Right hindlimb (tissue), 1 donor: ENCODE measurements at places on chromosomes 5 and 9.

- DNase-seq, result no peak
Observed at GRCh38 chr9:135259273-135259672, 171.8 kb downstream of the OLFM1 start.

DNA sequence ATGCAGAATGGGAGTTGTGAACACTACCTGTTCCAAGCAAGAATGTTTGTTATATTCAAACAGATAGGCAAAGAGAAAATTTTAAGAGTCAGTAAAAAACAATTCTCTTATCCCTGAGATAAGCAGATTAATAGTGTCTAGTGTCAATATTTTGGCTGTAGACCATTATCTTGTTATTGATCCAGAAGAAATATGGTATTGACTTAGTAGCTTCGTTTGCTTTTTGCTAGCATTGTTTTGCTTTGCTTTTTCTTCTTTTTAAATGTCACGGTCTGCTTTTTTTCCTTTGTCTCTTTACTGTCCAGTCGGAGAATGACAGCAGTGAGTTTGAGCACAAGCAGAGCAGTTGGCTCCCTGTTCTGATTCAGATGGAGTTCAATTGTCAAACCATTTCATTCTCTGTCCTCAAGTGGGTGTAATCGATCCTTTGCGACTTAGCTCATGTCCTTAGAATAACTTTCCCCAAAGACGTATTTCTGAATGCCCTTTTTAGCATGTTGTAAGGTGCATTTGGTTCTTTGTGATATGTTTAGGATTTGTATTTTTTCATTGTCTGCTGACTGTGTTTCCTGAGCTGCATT lies 29.3 kb downstream of the FUBP3 start:
- no peak for DNase-seq

- DNase-seq, result no peak
Observed at GRCh38 chr9:114856215-114856941, 50.5 kb upstream of the TNFSF15 start.

GRCh38 chr9:98057138-98057799 lies 737 bp downstream of the NANS start:
- no peak for DNase-seq

DNA sequence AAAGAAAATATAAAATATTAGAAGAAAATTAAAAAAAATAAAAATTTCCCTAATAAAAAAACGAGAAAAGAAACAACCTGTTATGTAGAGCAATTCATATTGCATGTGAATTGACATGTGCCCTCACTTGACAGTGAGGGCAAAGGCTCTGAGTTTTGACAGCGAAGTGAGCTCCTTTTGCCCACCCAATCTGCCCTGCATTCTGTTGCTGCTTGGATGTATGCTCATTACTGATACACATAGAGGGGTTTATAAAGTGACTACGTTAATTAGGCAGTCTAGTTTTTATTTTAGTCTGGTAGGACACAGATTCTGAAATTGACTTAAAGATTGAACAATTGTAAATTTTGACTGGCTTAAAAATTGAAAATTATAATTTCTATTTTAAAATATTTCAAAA lies 949.4 kb downstream of the TLE4 start:
- no peak for DNase-seq

GRCh38 chr9:91736311-91736710 lies 213.7 kb downstream of the ROR2 start:
- no peak for DNase-seq

GRCh38 chr5:122816756-122817155 lies 28.7 kb upstream of the SNX24 start:
- no peak for DNase-seq

- no peak for DNase-seq
Observed at GRCh38 chr9:6884101-6884500, 126.3 kb downstream of the KDM4C start.

DNA sequence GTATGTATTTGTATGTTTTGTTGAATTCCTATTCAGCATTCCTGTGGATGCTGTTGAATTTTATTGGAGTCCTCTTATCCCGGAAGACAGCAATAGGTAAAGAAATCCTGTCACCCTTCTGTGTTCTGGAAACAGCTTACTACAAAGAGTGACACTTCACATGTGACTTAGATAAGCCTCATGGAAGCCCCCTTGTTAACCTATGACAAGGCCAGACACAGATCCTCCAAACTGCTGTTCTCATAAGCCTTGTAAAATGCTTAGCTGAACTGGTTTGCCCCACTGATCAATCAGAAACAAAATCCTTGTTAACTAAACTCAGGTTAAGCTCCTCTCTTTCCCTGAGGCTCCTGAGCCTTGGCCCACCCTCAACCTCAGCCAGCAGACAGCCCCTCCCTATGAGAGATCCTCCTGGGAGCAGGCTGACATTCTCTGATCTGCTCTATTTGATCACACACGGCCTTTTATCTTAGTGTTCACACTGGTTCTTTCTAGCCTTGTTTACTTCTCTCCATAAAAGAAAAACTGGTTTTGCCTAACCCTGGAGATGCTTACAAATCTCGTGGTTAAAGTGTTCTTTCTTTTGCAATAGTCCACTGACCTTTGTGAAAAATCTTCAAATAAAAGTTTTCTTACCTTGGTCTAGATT lies 29.4 kb upstream of the ATP6V1G1 start:
- DNase-seq, result no peak

DNA sequence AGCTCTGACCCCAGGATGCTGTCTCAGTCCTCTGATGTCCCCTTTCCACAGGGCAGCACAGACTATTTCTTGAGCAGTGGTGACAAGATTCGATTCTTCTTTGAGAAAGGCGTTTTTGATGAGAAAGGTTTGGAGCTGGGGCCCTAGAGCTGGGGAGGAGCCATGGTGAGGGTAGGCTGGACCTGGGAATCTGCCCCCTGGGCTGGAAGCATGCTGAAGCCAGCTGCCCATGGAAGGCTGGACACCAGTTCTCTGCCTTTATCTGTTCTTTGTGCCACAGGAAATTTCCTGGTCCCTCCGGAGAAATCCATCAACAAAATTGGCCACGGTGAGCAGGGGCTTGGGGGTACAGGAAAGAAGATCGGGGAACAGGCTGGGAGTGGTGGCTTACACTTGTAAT lies 12.9 kb downstream of the PHYHD1 start:
- no peak for DNase-seq

- no peak for DNase-seq
Observed at GRCh38 chr5:8399471-8399870, 530.5 kb downstream of the MTRR start.

GRCh38 chr5:126508962-126509279 lies 85.7 kb downstream of the GRAMD2B start:
- no peak for DNase-seq

GRCh38 chr9:72476617-72477437 lies 44.6 kb upstream of the TMC1 start:
- no peak for DNase-seq

GRCh38 chr9:105690742-105691141 lies 3.6 kb upstream of the TMEM38B start:
- no peak for DNase-seq

DNA sequence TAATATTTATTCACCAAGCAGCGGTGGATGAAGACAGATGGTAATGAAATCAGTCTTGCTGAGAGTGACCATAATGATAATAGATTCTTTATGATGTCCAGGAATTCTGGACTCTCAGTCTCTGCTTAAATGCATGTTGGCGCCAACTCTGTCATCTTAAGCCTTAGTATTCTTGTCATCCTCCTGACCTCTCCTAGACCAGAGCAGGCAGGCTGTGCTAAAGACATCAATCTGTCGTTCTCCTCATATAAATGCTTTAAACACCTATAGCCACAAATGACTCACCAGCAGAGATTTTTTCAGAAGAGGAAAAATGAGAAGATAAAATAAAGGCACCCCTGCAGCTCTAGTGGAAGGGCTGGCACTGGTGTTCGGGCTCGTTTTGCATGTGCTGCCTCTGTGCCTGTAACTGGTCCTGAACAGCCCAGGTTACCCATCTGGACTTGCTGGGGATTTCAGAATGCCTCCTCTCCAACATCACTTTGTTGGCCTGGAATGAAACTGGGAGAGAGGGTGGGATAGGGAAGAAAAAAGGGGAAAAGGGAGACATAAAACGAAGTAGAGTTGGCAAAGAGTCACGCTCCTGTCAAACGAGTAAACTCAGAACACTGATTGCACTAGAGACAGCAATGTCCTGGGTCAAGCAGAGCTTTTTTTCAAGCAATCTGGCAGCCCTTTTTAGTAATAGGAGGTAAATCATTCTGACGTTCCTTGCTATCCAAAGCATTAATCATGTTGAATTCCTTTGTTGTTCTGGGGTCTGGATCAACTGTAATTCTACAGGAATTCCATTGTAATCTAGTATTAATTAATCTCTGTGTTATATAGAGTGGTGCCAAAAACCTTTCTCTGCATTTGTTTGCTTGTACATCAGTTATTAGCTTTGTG lies 195.5 kb upstream of the CLINT1 start:
- DNase-seq, result peak; percentile 31

DNA sequence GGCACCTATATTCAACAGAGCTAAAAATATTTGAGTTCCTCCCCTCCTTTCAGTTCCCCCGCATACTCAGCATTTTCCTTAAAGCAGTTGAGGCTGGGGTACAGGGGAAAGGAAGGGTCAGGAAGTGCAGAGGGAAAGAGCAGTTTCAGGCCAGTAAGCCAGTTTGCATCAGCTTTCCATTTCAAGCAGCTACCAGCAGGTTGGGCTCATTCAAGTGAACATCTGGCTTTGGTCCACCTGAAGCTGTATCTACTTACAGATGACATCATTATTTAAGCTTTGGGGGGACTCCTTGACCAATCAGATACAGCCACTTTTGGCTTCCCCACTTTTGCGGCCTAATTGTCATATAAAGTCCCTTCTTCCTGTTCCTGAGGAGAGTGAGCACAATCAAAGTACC lies 8.2 kb upstream of the ACO1 start:
- DNase-seq, result no peak

DNA sequence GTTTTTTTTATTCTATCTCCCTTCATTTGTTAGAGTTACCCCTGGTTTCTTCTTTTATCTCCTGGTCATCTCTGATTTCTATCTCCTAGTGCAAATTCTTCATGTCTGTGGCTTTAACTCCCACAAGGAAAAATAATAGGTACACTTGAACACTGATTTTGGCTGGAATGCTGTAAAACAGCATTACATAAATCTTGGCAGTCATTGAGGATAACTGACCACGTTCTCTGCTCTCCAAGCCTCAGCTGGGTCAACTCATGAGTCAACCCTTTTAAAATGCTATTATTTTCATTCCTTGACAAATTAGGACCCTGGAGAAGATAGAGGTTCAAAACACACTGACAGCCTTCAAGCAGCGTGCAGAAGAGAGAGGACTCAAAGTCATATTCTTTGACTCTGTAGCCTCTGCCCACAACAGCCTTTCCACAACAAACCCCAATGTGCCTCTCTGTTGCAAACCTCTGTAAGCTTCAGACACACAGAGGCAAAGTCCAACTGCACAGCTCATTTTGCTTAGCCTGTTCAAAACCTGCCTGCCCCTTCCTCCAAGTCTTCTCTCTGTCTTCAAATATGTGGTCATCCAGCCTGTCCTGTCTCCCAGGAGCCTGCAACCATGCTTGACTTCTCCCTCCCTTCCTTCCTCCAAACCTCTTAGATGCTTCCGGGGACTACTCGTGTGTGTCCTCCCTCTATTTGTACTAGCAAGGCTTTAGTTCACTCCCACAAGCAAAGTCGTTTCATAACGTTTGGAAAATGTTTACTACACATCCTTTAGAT lies 398.4 kb downstream of the MED10 start:
- DNase-seq, result no peak

DNA sequence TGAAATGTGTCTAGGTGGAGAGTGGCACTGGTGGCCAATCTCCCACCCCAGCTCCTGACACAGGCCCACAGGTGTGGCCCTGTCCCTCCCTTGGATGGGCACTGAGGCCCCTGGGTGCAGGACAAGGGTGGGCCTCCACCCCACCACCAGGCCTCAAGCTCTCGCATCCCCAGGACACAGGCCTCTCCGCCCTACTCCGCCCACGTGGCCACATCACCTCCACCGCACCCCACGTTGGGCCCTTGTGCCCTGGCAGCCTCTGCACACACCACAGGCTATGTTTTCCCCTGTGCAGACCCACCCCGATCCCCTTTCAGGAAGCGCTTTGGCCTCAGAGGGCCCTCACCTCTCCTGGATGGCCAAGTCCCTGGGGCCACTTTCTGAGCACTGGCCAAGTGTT lies 54.7 kb downstream of the SECISBP2 start:
- DNase-seq, result no peak

DNA sequence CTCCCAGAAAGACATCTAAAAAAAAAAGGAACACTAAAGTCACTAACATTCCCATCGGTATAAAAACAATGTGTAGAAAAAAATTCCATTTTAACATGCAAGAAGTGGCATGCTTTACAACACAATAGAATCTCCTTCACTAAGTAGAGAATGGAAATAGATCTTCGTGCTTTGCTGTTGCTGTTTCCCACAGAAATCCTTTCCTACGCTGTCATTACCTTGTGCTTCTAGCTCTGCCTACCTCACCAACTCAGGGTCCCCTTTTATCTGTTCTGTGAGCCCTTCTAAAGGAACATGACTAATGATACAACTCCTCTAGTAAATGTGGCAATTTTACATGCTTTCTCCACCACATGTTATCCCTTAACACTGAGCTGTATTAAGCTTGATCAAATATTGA lies 202.9 kb downstream of the MCTP1 start:
- no peak for DNase-seq

- DNase-seq, result no peak
Observed at GRCh38 chr9:95037789-95038521, 279.6 kb downstream of the FANCC start.
